Esophagus squamous epithelium (tissue), 5 donors: ENCODE measurements at places on chromosomes 6 and 20.

DNA sequence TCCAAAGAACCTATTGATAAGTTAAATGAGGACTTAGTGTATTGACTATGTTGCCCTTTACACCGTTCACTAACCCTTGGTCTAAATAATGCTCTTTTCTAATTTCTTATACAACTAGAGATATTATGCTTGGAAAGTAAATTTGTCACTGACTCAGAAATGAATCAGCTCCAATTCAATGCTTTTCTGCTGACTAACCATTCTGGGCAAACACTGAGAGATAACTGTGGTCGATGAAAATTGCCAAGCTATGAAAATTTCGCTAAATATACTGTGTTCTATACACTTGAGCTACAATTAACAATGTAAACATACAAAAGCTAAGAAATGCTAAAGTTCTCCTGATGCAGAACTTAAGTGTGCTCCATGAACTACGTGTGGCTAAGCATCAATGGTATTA, 23.1 kb upstream of the FBXO9 start:
- H3K27ac ChIP-seq: peak overlapping the region; percentile 19
- H3K27me3 ChIP-seq: no peaks in the 10 kb centered on the region
- DNase-seq: no peak
- peaks cover 29% of the 10 kb centered on the region for H3K4me1 ChIP-seq
- H3K36me3 ChIP-seq: peaks cover 5% of the 10 kb centered on the region

DNA sequence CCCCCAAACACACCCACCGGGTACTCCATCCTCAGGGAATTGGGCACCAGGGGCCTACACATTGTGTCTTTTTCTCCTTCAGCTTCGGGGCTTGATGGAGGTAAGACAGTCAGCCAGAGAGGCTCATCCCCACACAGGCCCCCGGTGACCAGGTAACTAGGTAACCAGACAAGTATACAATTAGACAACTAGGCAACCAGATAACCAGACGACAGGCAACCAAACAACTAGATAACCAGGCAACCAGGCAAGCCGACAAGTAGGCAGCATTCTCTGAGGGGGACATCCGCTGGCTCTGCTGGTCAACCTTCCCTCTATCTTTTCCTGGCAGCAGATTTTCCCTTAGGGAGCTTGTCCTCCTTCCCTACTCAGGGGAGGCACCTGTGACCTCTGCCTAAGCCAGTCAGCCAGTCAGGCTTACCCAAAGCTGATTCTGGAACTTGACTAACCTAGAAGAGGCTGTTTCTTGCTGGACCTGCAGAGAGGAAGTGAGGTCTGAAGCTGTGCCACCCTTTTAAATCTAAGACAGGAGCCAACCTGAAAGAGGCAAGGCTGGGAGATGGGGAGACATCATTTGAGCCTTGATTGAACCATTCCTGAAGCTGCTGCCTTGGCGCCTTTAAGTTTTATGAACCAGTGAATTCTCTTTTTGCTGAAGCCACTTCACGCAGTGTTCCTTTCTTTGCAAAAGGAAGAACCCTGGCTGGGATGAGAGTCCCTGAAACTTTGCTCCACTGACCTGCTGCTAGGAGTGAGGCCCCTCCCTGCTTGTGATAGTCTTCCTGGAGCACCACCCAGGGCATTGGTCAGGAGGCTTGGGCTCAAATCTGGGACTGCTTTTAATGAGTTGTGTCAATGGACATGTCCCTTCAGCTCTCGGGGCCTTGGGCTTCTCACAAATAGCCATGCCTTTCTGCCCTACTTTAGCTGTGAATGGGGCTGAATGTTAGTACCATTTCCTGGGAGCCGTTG, 96.4 kb upstream of the RNF24 start:
- DNase-seq: no peak
- H3K27ac ChIP-seq: no peak overlapping the region
- no peak overlapping the region for H3K4me3 ChIP-seq
- no peaks in the 10 kb centered on the region for H3K4me1 ChIP-seq
- no peaks in the 10 kb centered on the region for H3K36me3 ChIP-seq

- H3K27ac ChIP-seq: no peak overlapping the region
- H3K36me3 ChIP-seq: no peaks in the 10 kb centered on the region
- no peaks in the 10 kb centered on the region for H3K4me1 ChIP-seq
- H3K4me3 ChIP-seq: no peak overlapping the region
- DNase-seq: no peak
Measured at GRCh38 chr20:20624914-20625313, 87.5 kb downstream of the RALGAPA2 start.

- DNase-seq: no peak
- no peaks in the 10 kb centered on the region for H3K4me1 ChIP-seq
- H3K4me3 ChIP-seq: no peak overlapping the region
- H3K27me3 ChIP-seq: peaks cover 10% of the 10 kb centered on the region
- H3K27ac ChIP-seq: no peak overlapping the region
- H3K36me3 ChIP-seq: no peaks in the 10 kb centered on the region
Measured at GRCh38 chr20:22918286-22918983, 116.7 kb upstream of the SSTR4 start.

- no peak overlapping the region for H3K4me3 ChIP-seq
- H3K27ac ChIP-seq: no peak overlapping the region
- DNase-seq: no peak
- no peaks in the 10 kb centered on the region for H3K27me3 ChIP-seq
- no peaks in the 10 kb centered on the region for H3K4me1 ChIP-seq
Measured at GRCh38 chr6:154209555-154209954, 147.0 kb downstream of the IPCEF1 start.

DNA sequence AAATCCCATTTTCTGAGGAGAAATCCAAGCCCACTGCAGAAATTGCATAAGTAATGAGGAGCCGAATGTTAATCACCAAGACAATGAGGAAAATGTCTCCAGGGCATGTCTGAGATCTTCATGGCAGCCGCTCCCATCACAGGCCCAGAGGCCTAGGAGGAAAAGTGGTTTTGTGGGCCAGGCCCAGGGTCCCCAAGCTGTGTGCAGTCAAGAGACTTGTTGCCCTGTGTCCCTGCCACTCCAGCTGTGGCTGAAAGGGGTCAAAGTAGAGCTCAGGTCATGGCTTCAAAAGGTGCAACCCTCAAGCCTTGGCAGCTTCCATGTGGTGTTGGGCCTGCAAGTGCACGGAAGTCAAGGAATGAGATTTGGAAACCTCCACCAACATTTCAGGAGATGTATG, 276.6 kb downstream of the KHDRBS2 start:
- no peaks in the 10 kb centered on the region for H3K36me3 ChIP-seq
- no peaks in the 10 kb centered on the region for H3K27me3 ChIP-seq
- H3K4me1 ChIP-seq: no peaks in the 10 kb centered on the region
- H3K27ac ChIP-seq: no peak overlapping the region
- no peak overlapping the region for H3K4me3 ChIP-seq

DNA sequence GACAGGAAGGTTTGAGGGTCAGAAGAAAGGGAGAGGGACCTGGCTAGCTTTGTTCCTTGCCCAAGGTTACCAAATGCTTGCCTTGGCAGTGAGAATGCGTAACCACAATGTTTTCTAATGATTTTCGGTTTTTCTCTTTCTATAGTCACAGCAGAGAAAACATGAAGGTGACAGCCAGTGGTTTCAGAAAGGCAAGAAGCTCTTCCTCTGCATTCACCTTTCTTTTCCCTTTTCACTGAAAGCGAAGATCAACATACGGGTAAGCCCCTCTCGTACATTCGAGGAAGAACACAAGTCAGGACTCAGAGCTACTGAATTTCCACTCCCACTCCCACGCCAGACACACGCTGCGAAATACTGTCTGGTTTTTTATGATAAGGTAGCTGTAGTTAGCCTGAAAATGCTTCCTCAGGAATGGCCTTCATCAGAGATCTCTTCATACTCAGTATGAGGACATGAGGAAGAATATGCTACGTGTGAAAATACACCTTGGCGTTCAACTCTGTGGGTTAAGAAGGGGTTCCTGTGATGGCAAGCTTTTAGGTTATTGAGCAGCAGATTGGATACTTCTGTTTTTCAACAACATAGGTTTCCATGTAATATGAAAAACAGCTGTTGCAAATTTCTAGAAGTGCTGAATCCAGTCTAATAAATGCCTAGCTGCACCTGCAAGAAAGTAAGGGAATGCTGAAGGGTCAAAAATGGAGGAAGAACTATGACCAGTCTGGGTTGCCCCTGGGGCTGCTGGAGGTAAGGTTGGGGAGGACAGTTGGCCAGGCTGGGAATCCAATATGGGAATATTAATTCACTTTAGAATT, 7.4 kb upstream of the CD83 start:
- no peak for DNase-seq
- no peaks in the 10 kb centered on the region for H3K27me3 ChIP-seq
- no peak overlapping the region for H3K4me3 ChIP-seq
- peaks cover 6% of the 10 kb centered on the region for H3K4me1 ChIP-seq
- H3K36me3 ChIP-seq: no peaks in the 10 kb centered on the region

GRCh38 chr6:132213191-132213590, 188.1 kb downstream of the MOXD1 start:
- no peaks in the 10 kb centered on the region for H3K4me1 ChIP-seq
- H3K4me3 ChIP-seq: no peak overlapping the region
- H3K36me3 ChIP-seq: no peaks in the 10 kb centered on the region
- no peak for DNase-seq
- H3K27me3 ChIP-seq: no peaks in the 10 kb centered on the region

DNA sequence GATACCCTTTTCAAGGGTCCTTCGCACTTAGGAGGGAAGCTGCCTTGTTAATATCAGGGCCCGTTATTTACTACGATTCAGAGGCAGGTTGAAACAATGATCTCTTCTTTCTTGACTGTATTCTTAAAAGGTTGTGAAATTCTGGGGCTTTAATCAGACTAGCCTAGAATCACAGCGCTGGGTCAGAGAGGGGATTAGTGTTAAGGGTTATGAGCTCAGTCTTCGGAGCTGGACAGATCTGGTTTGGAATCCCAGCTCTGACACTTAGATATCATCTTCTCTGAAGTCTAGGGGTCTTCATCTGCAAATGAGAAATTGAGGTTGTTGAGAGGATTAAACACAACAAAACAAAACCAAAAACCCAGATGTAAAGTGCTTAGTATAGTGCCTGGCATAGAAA, 77.4 kb downstream of the CD83 start:
- no peaks in the 10 kb centered on the region for H3K27me3 ChIP-seq
- H3K27ac ChIP-seq: no peak overlapping the region
- H3K36me3 ChIP-seq: no peaks in the 10 kb centered on the region
- no peak for DNase-seq
- no peaks in the 10 kb centered on the region for H3K4me1 ChIP-seq
- H3K4me3 ChIP-seq: no peak overlapping the region

DNA sequence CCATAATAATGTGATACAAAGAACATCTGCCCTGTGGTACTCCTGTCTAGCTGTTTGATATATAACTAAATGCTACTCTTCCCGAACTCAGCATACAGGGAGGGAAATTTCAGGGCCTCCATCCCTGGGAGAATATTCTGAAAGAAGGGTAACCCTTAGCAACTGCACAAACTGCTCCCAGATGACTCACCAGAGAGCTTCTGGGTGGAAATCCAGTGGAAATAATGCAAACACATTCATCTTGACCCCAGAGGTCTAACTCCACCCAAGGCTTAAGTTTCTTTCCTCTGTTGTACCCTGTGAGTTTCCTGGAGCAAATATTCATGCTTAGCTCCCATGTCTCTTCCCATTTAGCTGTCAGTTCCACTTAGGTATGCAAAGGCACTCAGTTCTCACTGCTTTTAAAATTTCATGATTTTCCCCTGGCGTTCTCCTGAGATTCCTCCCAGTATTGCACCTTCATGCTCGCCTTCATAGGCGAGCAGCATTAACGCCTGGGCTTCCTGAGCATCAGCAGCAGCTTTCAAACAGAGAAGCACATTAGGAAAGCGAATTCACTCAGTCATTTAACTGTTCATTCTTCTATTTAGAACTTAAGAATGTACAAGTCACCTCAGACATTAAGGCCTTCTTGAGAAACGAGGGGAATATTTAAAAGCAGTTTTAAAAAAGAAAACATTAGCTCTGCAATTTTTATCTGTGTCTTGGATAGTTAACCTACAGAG, 43.8 kb upstream of the LAMA4 start:
- H3K27ac ChIP-seq: peak overlapping the region; percentile 47
- no peaks in the 10 kb centered on the region for H3K27me3 ChIP-seq
- no peaks in the 10 kb centered on the region for H3K4me1 ChIP-seq

DNA sequence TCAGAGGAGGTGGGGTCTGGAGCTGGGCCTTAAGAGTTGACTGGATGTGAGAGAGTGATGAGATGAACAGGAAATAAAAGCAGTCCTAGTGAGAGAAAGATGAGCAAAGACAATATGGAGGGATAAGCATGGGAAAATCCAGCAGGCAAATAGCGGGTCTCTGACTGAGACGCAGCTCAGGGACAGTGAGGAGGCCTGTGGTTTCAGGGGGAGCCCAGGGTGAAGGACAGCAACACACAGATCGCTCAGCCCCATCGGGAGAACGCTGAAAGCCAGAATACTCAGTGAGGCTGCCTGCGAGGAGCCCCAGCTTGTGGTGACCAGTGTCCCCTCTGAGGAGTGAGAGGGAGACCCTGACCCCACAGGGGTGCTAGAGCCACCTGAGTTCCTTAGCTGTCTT, 16.8 kb upstream of the DCDC2 start:
- H3K27me3 ChIP-seq: no peaks in the 10 kb centered on the region
- no peak for DNase-seq

DNA sequence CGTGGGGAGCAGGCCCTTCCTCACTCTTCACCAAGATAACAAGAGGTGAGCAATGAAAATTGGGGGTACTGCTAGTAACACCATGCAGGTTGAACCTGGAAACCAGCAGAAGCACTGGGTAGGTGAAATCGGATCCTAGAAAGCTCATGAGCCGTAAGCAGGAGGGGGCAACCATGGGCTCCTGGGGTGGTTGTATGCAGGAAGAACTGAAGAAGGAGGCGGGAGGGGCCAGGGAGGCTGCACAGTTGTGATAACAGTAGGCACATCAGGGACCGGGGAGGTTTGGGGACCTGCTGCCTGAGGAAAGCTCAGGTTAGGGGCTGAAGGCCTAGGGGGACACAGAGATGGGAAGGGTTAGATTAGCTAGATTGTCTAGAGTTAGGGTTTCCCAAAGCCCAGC, 5.6 kb upstream of the LY6G5C start:
- no peak overlapping the region for H3K4me3 ChIP-seq
- H3K36me3 ChIP-seq: peaks cover 16% of the 10 kb centered on the region
- no peaks in the 10 kb centered on the region for H3K27me3 ChIP-seq
- H3K27ac ChIP-seq: no peak overlapping the region
- H3K4me1 ChIP-seq: peaks cover 4% of the 10 kb centered on the region

GRCh38 chr20:41467690-41468089, 101.1 kb upstream of the EMILIN3 start:
- H3K36me3 ChIP-seq: no peaks in the 10 kb centered on the region
- H3K27ac ChIP-seq: no peak overlapping the region
- H3K27me3 ChIP-seq: no peaks in the 10 kb centered on the region
- H3K4me1 ChIP-seq: peaks cover 9% of the 10 kb centered on the region
- no peak overlapping the region for H3K4me3 ChIP-seq

DNA sequence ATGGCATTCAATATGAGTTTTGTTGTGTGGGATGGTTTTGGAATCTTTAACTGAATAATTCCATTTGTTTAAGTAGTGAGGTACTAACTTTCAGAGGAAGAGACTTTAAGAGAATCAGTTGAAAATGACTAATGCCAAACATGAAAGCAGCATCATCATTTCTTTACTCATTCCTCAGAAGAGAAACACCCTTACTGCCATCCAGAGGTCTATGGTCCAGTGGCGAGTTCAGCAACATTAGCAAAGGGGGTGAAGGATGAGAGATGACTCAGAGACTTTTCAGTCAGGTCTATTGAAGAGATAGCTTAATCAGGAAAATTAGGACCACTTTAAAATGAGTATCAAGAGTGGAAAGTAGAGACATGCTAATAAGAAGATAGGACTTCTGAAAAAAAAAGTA, 118.8 kb downstream of the COL19A1 start:
- no peaks in the 10 kb centered on the region for H3K36me3 ChIP-seq
- no peaks in the 10 kb centered on the region for H3K4me1 ChIP-seq
- H3K27ac ChIP-seq: no peak overlapping the region
